RCC 7860 (cell line): ENCODE measurements at places on chromosomes 16 and 17.

DNA sequence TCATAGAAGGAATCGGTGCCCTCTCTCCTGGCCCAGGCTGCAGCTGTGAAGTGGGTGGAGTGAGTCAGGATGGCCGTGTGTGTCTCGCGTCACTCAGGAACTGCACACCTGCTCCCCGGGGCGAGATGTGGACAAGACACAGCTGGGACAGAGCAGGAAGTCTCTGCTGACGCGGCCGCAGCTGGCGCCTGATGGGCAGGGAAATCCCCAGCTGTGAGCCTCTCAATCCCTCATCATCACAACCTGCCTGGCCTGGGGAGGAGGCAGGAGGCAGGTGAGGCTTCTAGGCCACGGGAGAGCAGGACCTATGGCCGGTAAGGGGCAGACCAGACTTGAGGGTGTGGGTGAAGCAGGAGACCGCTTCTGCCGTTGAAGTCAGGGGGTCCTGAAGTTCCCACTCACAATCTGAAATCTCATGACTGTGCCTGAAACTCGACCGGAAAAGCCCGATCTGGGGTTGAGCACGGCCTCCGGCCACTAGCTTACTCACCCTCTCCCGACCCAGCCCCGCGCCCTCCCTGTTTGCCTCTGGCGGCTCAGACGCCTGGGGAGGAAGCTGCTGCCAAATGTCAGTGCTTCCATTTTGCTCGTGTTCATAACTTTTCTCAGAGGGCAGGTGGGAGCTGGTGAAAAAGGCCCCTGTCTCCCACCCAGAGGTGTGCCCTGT, 1.1 kb upstream of the TRPV3 start:
- peak; percentile 36 for DNase-seq

GRCh38 chr16:14559809-14560241, 70.2 kb downstream of the PARN start:
- DNase-seq = no peak

- no peak for DNase-seq
Measured at GRCh38 chr17:2064980-2065785, 10.3 kb downstream of the HIC1 start.

DNA sequence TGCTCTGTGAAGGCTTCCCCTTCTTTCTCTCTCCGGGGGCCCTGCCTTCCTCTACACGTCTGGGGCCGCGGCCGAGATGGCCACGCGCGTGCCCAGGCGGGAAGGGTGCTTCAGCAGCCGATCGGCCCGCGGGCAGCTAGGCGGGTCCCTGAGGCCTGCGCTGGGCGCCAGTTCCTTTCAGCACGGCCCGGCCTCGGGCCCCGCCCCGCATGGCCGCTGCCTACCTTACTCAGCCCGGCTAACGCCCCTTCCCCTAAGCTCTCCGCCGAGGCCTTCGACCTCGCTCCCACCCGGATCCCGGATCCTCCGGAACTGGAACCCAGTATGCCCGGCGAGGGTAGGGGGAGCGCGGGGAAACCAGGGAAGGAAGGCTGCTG, 335 bp downstream of the TMEM11 start:
- DNase-seq = no peak

- DNase-seq = no peak
Measured at GRCh38 chr16:66459878-66460277, 32.8 kb downstream of the BEAN1 start.
